Caco-2 (cell line): ENCODE measurements at places on chromosomes 3 and 15. TPM values are rescaled to one million over a fixed set of nuclear protein-coding genes. Genes with fewer than 3 reads are reported as not detected.

GRCh38 chr3:154188846-154189245 is 67.7 kb downstream of the ARHGEF26 start:
- no peak for DNase-seq

GRCh38 chr3:44099566-44100297 is 142.0 kb upstream of the TOPAZ1 start:
- no peak for DNase-seq

- DNase-seq, result no peak
These were observed 55.5 kb downstream of the MYZAP start for GRCh38 chr15:57647071-57647790.

DNA sequence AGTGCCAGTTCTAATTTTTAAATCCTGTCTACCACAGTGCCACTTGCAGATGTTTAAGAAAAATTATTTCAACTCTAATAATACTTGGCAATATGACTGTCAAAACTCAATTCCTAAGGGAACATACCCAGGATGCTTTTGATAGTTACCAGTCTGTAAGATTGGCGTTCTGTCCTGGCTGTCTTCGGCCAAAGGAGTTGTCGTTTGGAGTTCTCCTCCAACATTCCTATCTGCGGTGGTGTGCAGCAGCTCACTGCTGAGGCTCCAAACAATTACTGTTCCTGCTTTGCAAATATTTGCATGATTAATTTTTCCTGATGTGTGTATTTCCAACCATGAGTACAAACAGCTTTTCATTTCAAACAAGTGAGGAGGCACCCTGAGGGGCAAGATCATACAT is 330.8 kb upstream of the DPH6 start:
- DNase-seq, result no peak

DNA sequence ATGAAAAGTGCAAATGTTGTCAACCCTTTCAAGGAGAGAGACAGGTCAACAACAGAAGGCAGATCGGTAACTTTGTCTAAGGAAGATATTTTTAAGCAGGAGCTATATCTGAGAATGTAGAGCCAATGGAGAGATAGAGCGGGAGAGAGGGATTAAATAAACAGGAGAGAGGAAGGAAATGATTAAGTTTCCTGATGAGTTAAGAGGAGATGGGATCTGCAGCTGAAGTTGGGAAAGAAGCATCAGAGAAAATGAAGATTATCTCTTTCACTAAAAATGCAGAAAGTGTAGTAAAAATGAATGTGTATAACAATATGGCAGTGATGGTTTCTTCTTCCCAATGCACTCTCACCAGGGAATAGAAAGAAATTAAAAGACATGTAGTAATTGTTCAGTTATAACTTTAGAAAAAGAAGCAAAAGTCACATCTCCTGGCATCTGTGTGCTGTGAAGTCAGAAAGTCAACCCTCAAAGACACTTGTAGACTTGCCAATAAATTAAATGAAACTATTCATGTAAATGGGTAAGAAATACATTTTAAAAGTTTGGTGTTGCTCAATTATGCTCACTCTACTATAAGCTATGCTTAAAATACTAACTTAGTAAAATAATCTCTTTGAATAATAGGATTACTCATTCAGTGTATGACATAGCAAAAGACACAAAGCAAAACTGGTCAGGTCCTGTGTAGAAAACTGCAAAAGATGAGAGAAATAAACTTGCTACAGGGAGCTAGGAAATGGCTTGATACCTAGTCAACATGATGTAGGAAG is 264.6 kb downstream of the ZIC4 start:
- DNase-seq, result no peak

- no peak for DNase-seq
These were observed 42.0 kb downstream of the SCAPER start for GRCh38 chr15:76863123-76863522.

The CYP8B1 gene
- not detected in 2 replicates for total RNA-seq

GRCh38 chr3:53219895-53220483 is 35.8 kb downstream of the TKT start:
- peak; percentile 92 for DNase-seq

- peak; percentile 50 for DNase-seq
These were observed 66.8 kb upstream of the UBE2E1 start for GRCh38 chr3:23738944-23739343.

- no peak for DNase-seq
These were observed 38.3 kb downstream of the SLC6A6 start for GRCh38 chr3:14440531-14441239.

DNA sequence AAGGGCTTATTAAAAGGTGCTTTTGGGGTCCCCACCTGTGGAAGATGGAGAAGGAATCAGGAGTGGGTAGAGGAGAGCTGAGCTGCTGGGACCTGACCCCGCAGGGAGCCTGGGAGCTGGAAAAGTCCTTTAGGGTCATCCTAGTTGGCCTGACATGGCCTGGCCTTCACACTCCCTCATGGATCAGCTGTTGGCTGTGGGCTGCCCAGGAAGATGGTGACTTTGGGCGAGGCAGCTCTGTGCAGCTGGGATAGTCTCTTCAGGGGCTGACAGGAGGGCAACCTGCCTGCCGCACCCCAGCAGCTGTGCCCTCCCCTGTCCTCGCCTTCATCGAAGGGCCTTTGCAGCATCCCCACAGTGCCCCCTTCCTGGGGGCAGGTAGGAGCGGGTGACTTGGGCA is 6.6 kb downstream of the LIMD1 start:
- no peak for DNase-seq

DNA sequence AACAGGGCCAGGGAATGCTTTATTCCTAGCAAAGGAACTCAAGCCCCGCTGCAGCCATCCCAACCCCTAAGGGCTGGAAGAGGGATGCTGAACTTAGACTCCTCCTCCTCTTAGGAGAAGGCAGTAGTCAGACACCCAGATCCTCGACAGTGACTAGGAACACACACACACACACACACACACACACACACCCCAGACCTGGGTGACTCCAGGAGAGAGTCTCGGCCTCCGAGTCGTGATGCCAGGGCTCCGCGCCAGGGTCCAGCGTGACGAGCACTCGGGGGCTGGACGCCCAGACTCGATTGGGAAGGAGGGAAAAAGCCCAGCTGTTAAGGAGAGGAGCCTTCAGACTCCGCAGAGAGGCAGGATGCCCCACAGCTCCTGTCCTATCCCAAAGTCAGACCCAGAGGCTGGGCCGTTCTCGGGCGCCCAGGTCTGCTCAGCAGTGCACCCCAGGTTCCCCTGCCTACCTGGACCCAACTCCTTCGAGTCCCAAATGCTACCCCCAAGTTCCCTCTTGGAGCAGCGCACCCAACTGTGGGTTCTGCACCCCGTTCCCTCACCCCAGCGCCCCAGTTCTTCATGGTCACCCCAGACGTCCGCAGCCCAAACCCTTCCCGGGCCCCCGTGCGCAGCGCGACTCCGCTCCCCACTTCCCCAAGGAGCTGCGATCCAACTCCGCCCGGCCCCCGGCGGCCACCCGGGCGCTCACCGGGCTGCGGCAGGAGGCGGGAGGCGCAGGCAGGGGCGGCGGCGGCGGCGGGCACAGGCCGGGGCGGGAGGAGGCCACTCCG is 421 bp downstream of the BMF start:
- peak; percentile 54 for DNase-seq

The CPEB1 gene
- total RNA-seq, result 0.82 and 1.6 TPM in 2 replicates

The HLTF gene
- 50.2 and 53.0 TPM in 2 replicates for total RNA-seq

DNA sequence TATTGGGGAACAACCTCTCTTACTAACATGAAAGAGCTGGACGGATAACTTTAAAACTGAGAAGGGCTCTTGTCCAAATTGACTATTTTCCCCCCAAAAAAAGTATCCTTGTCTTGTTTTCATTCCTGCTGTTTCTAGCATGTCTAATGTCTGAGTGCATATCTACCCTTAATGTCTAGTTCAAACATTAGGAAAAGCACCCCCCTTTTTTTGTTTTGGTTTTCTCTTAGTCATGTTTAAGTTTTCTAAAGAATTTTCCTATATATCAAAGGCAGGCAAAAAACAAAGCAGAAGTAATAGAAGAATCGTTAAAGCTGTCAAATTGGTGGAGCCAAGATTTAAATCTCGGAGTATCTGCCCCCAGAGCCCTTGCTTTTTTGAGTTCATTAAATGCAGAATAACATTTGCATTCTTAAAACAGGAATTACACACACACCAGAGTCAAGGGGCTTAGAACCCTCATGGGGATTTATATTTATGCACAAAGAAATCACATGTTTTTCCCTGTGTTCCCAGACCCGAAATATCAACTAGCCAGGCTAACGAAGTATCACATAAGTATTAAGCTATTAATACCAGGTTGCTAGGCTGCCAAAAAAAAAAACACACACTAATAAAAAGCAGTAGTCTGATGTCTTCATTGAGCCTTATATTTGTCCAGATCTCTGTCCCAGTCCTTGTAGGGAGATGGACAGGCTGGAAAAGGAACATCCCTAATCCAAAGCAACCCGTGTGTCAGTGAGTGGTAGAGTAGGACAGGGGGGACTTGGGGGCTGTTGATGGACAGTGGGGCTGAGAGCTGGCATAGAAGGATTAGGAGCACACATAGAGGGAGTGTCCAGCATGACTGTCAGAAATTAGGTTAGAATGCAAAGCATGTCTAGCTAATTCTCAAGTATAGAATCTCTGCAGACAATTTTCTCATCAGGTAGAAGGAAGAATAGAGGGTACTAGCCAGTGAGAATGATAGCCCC is 103.6 kb upstream of the BFSP2 start:
- DNase-seq, result no peak

DNA sequence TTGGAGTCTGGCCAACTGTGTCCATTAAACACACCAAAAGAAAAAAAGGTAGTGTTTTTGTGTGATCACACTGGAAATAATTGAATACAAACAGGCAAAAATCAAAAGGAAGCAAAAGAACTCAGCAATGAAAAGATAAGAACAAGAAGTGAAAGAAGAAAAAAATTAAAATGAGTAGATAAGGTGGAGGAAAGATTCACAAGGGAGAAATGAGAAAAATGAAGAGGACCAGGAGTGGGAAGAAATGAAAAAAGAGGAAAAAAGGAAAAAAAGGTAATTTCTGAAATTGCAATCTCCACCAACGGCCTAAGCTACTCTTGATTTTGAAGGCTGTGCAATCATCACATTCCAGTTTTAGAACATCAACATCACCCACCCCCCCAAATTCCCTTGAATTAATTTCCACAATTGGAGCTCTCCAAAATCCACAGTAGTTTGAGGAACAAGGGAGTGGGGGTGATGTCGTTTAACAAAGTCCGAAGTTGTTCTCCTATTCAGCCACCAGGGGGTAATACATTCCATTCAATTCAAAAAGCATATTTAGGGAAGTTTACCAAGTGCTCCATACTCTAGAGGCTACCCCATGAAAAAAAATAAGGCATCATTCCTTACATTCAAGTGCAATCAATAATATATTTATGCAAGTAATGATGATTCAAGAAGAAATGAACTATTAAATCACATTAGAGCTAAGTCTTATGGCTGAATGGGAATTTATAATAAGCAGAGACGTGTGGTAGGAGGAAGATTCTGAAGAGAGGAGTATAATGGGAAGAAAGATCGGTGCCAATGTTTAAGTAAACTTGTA is 37.4 kb downstream of the ZNF860 start:
- peak; percentile 43 for DNase-seq

The ROPN1 gene
- total RNA-seq, result not detected in 2 replicates

DNA sequence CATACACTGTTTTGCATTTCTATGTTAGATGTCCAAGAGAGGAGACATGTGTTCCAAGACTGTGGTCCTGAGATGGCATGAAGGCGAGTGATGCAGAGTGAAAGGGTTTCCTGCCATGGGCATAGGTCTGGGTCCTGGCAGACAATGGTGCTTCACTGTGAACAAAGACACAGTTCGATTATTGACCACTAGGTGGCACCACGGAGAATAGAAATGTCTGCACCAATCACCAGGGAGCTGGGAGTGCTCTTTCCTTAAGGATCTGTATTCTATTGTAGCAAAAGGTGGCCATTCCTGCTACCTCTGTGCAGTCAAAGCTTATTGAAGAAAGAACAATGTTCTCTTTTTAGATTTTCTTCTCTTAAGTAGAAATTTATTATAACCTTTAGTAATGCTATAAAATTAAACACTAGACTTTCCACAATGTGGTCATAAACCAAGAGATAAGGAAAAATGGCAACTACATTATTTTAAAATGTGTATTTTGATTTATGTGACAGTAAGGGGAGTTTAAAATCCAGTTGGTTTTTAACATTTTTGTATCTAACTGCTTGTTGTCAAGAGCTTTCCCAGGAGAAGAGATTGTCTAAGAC is 88.7 kb downstream of the GABRG3 start:
- DNase-seq, result peak; percentile 74

The IL12A gene
- total RNA-seq, result 0.60 and 0.95 TPM in 2 replicates

GRCh38 chr3:57746156-57747010 is 9.7 kb upstream of the SLMAP start:
- DNase-seq, result no peak

DNA sequence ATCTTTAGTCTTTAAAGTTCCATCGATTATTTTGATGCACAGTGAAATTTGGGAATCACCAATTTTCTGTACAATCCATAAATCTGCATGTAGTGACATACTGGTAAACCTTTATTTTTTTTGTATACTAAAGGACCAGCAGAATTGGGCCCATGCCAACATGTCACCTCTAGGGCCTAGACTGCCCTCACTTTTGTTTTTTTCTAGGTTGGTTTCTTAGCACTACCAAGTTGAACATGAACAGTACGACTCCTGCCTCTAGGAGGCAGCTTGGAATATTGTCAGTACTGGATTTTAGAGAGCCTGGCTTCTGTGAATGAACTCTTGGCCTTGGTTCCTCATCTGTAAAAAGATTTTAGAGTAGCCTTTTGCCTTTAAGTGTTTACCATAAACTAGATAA is 32.3 kb downstream of the NKIRAS1 start:
- DNase-seq, result no peak

GRCh38 chr15:80436511-80437307 is 32.5 kb downstream of the ARNT2 start:
- DNase-seq, result no peak

The CAMKV gene
- total RNA-seq, result 13.1 and 15.6 TPM in 2 replicates

The KNG1 gene
- total RNA-seq, result 6.7 and 9.5 TPM in 2 replicates

DNA sequence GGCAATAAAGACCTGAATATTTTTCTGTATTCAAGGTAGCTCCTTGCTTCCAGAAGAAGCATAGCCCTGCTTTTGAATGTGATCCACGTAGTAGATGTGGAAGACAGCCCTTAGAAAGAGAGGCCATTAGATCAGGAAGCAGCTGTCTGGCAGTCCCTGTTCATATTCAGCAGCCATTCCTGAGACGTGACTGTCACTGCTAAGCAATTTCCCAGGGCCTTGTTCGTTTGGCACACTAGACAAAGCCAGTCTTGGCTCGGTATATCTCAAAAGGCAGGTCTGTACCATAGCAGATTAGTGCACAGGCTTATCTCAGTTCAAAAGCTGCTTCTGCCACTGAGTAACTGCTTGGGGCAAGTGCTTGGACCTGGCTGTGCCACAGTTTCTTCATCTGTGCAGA is 287.8 kb upstream of the MCTP2 start:
- DNase-seq, result no peak

The FBXL22 gene
- total RNA-seq, result 0.97 TPM in 1 of 2 replicates, not detected in the other

- peak; percentile 24 for DNase-seq
These were observed 45.6 kb downstream of the DMXL2 start for GRCh38 chr15:51576911-51577500.

- DNase-seq, result no peak
These were observed 70.5 kb downstream of the CHSY1 start for GRCh38 chr15:101181349-101181748.

The CCDC13 gene
- 0.82 and 1.4 TPM in 2 replicates for total RNA-seq

The UPK1B gene
- total RNA-seq, result 0.46 and 0.50 TPM in 2 replicates

DNA sequence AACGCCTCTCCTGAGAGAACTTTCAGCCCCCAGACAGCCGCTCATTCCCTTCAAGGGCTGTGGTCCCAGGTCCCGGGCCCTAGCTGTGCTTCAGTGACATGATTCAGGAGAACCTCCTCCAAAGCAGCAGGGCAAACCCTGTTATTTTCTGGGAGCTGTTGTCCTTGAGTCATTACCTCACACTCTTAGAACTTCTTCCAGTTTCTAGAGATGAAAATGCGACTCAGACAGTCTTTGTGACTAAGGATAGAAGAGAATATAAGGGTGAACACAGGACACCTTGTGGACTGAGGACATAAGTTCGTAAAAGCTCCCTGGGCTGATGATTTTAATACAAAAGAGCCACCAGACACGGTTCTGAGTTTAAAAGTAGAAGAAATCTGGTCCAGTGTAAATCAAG is 203.8 kb downstream of the RORA start:
- no peak for DNase-seq
